Hematopoietic multipotent progenitor cell treated with erythropoietin and hydrocortisone succinate and interleukin-3 and kit ligand, for 6 days (in vitro differentiated cells): ENCODE measurements at places on chromosomes 2 and 18.
A peak's percentile ranks its signal among the peaks of the same experiment; 100 is the strongest.

DNA sequence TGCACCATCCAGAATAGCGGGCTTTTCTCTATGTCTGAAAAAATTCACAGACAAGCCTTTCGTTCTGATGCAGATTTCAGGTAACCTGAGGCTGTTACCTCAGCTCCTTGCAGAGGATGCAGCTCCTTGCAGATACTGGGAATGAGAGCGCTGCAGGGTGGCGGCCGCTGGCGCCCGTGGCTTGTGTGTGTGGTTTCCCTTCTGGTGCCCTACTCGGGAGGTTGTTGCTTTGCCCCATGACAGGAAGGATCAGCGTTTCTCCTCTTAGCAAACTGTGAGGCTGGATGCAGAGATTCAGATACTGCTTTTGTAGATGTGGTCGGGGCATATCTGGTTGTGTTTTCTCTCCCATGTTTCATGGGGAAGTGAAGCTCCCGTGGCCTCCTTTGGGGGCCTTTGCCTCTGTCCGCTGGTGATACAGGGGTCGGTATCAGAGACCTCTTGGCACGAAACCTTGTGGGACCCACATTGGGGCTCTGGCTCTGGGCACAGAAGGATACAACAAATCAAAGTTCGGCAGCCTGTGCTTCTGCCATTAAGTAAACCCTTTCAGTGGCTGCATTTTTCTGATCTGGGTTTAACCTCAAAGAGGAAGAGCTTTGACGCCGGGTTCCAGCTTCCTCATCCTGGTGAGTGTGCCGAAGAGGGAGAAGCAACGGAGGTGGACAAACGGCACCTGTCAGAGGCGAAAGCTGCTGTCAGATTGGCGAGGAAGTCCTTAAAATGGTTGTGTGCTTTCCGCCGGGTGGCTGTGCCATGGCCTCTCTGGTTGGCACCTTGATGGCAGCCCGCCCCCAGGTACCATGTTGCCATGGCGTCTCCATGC, 127.8 kb downstream of the MBP start:
- peak; percentile 63 for DNase-seq

GRCh38 chr18:28176948-28177827, at the start of gene CDH2:
Gene CDH2 (minus strand): TSS chr18:28177130. CDS start chr18:28177022, 108 bp downstream.
- peak; percentile 9 for DNase-seq

- DNase-seq = no peak
Measured at GRCh38 chr2:196804381-196804780, 4.8 kb downstream of the C2orf66 start.

DNA sequence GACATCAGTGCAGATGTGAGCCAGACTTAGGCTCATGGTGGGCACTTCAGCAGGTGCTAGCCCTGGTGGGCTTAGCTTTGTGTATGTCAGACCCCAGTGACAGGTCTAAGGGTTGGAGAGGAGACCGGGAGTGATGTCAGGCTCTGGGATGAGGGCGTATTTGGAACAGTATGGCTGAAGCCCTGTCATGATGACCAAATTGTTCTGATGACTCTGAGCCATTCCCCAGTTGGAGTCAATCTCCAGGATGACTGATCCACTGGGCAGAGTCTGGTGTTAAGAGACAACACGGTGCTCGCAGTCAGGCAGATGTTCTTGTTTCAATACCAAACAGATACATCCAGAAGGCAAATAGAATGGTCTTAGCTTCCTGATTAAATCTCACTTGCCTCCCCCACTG, 241.5 kb downstream of the SOX11 start:
- DNase-seq = no peak
